Right hindlimb (tissue), 1 donor: ENCODE measurements at places on chromosomes 6 and 20.
A peak's percentile ranks its signal among the peaks of the same experiment; 100 is the strongest.

GRCh38 chr6:169638915-169639314, 62.9 kb downstream of the WDR27 start:
- DNase-seq, result no peak

DNA sequence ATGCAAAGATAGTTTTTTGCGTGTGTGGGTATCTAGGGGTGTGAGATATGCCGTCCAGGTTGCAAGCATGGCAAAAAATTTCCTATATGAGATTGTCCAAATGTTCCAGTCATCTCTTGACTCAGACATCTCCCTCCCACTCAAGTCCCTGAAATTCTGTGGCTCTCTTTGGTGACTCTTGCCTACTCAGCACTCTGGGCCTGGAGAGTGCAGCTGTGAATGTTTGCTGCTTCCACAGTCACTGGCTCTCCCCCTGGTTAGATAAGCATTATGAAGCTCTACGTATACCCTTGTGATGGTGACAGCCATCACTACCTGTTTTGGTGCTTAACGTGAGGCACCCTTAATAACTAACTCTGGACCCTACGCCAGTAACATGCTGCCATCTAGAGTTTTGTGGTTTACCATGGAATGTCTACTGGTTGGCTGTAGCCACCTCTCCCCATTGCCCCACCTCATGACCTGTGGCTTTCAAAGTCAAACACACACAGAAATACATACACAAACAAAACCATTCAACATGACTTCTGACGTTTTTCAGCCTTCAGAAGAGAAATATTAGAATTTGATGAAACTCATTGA, 621.9 kb upstream of the CITED2 start:
- DNase-seq, result no peak

GRCh38 chr6:2652611-2653010, 98.1 kb downstream of the MYLK4 start:
- DNase-seq, result no peak

GRCh38 chr20:57672164-57672563, 37.7 kb downstream of the PMEPA1 start:
- DNase-seq, result peak; percentile 73

DNA sequence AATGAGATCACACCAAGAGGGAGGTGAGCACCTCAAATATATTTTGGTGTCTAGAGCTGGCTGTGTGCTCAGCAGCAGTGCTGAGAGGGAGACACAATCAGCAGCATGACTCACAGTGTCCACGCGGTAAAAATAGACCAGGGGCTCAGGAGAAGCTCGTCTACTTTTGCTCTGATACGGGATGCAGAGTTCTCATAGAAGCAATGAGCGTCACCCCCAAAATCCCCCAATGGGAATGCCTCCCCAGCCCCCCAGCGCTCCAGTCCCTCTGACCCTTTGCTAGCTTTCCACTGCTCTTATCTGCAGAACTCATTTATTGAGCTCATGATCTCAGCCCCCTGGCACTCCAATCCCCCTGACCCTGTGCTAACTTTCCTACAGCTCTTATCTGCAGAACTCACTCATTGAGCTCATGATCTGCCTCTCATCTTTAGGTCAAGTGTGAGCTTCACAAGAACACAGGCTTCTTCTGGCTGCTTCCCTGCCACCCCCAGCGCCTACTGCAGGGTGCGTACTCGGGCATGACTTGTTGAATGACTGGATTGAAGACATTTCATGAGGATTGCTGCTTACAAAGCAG, 34.0 kb downstream of the SYNDIG1 start:
- no peak for DNase-seq

DNA sequence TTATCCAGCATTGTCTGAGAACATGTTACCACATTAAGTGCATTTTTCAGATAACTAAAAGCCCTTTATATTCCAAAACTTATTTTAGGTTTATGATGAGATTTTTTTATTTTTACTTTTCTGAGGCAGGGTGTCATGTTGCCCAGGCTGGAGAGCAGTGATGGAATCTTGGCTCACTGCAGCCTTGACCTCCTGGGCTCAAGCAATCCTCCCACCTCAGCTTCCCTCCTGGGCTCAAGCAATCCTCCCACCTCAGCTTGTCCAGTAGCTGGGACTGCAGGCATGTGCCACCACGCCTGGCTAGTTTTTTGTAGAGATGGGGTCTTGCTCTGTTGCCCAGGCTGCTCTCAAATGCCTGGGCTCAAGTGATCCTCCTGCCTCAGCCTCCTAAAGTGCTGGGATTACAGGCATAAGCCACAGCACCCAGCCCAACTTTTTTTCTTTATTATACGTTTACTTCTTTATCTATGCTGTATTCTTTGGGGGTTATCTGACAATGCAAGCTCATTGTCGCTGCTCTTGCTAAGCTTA, 6.2 kb downstream of the DYNLT1 start:
- DNase-seq, result no peak

DNA sequence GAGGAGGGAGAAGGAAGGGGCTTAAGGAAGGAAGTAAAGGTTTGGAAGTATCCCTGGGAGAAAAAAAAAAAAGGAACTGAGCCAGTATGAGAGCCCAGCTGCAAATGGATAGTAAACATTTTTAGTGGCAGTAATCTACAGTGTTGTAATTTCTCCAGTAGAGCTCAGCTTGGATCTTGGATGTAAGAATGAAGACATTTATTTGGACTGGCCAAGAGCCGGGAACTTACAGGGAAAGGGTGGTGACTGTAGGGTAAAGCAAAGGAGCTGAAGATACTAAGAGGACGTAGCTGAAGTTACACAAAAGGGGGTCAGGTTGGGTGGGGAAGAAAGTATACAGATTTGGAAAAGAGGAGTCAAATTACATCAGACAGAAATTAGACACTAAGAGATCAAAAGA, 13.5 kb downstream of the EEF1E1 start:
- DNase-seq, result no peak

DNA sequence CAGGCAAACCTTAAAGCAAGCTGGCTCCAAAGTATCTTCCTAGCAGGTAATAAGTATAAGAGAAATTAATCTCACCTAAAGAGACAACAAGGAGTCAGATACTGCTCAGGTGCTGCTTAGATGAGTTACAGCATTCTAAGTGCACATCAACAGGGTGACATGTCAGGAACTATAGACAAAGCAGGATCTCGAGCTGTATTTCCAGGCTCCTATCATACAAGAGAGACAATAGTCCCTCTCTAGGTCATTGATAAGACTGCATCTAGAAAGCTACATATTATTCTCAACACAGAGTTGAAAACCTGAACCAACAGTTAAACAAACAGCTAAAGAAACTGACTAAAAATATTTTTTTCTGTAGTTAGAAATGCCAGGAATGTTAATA, 3.9 kb downstream of the PTPRK start:
- DNase-seq, result no peak

DNA sequence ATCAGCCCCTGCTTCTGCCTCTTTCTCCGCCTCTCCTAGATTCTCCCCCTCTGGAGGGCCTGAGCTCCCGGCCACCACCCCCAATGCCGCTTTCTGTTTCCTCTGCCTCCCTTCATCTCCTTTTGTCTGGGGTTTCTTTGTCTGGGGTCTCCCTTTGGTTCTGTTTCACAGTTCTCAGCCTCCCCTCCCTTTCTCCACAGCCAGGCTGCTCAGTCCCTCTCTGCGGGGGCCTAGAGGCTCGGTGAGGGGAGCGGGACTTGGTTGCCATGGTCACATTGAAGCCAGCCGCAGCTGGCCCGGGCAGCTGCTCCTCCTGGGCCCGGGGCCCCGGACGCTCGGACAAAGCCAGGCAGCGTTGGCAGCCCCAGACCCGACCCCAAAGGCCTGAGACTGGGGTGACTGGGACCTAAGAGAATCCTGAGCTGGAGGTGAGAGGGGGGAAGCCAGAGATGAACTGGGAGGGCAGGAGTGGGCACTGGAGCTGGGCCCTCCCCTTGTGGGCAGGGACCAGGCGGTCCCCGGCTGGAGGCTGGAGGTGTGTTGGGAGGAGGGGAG, 3.5 kb upstream of the DDR1 start:
- peak; percentile 77 for DNase-seq

- no peak for DNase-seq
Observed at GRCh38 chr6:131001945-131002660, 60.9 kb downstream of the EPB41L2 start.
